ENCODE measurements at places on chromosomes 4 and X. TPM values are rescaled to one million over a fixed set of nuclear protein-coding genes. Genes with fewer than 3 reads are reported as not detected.

- no peak overlapping the region for H3K4me3 ChIP-seq
- no peaks in the 10 kb centered on the region for H3K4me1 ChIP-seq
- DNase-seq: no peak
- H3K27ac ChIP-seq: no peak overlapping the region
Observed at GRCh38 chr4:8409264-8410065, 31.1 kb downstream of the ACOX3 start.

DNA sequence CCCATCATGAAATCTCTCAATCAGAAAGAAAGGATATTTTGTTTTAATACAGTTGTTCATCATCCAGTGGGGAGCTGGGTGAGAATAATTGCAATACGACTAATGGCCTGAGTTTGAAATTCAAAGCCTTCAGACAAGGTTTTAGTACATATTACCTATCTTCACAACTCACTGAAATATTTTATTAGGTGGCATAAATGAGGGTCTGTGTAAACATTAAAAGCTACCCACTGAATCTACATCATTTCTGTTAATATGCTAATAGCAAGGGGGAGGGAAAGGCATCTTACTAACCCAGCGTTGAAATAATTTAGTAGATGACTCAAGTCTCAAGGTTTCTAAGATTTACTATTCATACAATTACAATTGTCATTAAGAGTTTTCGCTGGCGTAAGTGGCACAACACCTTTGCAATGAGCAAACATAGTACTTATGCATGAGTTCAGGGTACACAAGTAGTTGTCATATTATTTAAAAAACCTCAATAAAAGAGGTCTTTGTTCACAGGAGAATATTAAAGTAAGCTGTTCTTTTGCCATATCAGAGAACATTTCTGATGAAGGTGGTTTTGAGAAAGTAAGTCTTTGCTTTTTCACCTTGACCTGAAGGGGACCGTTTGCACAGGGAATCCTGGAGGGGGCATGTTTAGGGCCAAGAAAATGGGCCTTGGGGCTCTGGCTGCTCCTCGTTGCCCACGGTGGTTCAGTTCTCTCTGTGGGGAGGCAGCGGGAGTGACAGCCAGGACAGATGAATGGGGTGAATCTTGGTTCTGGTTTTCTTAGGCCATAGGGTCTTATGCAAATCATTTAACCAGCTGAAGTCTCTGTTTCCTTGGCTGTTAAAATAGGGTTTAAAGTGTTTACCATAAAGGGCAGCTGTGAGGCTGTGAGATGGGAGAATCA lies 4.5 kb upstream of the RHOH start:
- H3K36me3 ChIP-seq: no peaks in the 10 kb centered on the region
- H3K27me3 ChIP-seq: no peaks in the 10 kb centered on the region
- no peak overlapping the region for H3K27ac ChIP-seq
- DNase-seq: no peak

DNA sequence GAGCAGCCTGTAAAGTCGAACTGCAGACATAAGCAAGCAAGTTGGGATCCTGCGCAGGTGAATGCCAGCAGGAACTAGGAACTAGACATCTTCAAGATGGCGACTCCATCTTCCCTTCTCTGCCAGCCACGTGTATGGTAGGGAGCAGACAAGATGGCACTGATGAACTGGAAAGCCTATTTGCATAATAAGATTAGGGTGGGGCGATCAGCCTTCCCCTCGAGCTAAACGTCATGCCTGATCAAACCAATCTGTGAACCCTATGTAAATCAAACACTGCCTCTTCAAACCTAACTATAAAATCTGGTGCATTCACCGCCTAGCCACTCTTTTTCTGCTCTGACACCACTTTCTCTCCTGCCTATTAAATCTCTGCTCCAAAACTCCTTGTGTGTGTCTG lies 28.1 kb upstream of the LGI2 start:
- H3K4me1 ChIP-seq: no peaks in the 10 kb centered on the region
- no peaks in the 10 kb centered on the region for H3K36me3 ChIP-seq
- H3K27ac ChIP-seq: no peak overlapping the region
- H3K27me3 ChIP-seq: no peaks in the 10 kb centered on the region

GRCh38 chrX:44871931-44872820 lies 812 bp upstream of the KDM6A start:
- H3K36me3 ChIP-seq: no peaks in the 10 kb centered on the region
- no peaks in the 10 kb centered on the region for H3K27me3 ChIP-seq
- peaks cover 35% of the 10 kb centered on the region for H3K4me1 ChIP-seq
- peak; percentile 63 for DNase-seq
- peak overlapping the region; percentile 100 for H3K27ac ChIP-seq
- peak overlapping the region; percentile 96 for H3K4me3 ChIP-seq

DNA sequence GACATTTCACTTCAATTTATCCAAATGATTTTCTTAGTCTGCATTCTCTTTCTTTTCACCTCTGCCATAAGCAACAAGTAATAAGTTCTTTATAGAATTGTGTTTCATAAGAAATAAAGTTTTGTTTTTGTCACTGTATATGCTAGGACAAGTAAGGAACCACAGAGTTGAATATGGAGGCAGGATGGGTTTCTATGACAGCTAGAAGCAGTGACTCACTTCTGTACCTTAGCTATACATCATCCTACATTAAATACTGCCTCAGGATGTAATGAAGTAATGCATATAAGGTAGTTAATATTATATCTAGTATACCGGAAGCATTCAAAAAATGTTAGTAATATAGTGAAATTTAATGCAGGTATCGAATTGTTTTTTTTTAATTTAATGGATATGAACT lies 128.0 kb downstream of the PPA2 start:
- H3K27me3 ChIP-seq: no peaks in the 10 kb centered on the region
- H3K4me1 ChIP-seq: no peaks in the 10 kb centered on the region
- no peaks in the 10 kb centered on the region for H3K36me3 ChIP-seq
- no peak overlapping the region for H3K4me3 ChIP-seq
- H3K27ac ChIP-seq: no peak overlapping the region

- no peaks in the 10 kb centered on the region for H3K36me3 ChIP-seq
- no peak overlapping the region for H3K27ac ChIP-seq
- DNase-seq: no peak
- no peaks in the 10 kb centered on the region for H3K27me3 ChIP-seq
- H3K4me3 ChIP-seq: no peak overlapping the region
Observed at GRCh38 chr4:107492566-107492965, 227.5 kb downstream of the PAPSS1 start.

DNA sequence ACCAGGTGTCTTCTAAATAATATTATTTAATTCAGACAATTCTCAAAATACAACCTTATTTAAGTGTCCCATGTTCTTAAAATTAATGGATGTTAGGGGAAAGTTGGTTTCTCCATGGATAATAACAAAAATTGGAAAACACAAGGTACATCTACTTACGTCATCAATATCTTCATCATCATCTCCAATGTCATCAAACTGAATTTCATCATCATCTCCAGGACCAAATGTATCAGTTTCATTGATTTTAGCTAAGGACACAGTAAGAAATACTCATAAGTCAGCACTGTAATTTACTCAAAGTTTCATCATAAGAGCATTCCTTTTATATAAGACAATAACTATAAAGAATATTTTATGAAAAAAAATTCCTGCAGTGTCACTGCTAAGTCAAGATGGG lies 11.3 kb downstream of the EIF1AX start:
- no peaks in the 10 kb centered on the region for H3K4me1 ChIP-seq
- no peak overlapping the region for H3K27ac ChIP-seq
- no peak for DNase-seq
- H3K4me3 ChIP-seq: no peak overlapping the region

GRCh38 chr4:7025040-7025602 lies 18.1 kb upstream of the TADA2B start:
- no peaks in the 10 kb centered on the region for H3K4me1 ChIP-seq
- DNase-seq: no peak
- no peak overlapping the region for H3K27ac ChIP-seq
- no peak overlapping the region for H3K4me3 ChIP-seq
- H3K36me3 ChIP-seq: peaks cover 43% of the 10 kb centered on the region

GRCh38 chrX:121655276-121655675 lies 607.9 kb downstream of the GLUD2 start:
- H3K27me3 ChIP-seq: no peaks in the 10 kb centered on the region
- H3K27ac ChIP-seq: no peak overlapping the region
- H3K4me3 ChIP-seq: no peak overlapping the region
- DNase-seq: no peak
- no peaks in the 10 kb centered on the region for H3K36me3 ChIP-seq

- no peaks in the 10 kb centered on the region for H3K4me1 ChIP-seq
- no peak for DNase-seq
- H3K4me3 ChIP-seq: no peak overlapping the region
- no peaks in the 10 kb centered on the region for H3K27me3 ChIP-seq
- no peak overlapping the region for H3K27ac ChIP-seq
- no peaks in the 10 kb centered on the region for H3K36me3 ChIP-seq
Observed at GRCh38 chrX:5870238-5870637, 358.4 kb downstream of the NLGN4X start.

- no peaks in the 10 kb centered on the region for H3K27me3 ChIP-seq
- no peaks in the 10 kb centered on the region for H3K36me3 ChIP-seq
- no peak overlapping the region for H3K4me3 ChIP-seq
Observed at GRCh38 chr4:2292646-2293108, 30.8 kb upstream of the MXD4 start.

- no peak overlapping the region for H3K4me3 ChIP-seq
- no peak overlapping the region for H3K27ac ChIP-seq
- no peak for DNase-seq
- H3K36me3 ChIP-seq: no peaks in the 10 kb centered on the region
Observed at GRCh38 chr4:96293806-96294205, 453.9 kb downstream of the PDHA2 start.

- no peak for DNase-seq
- H3K4me1 ChIP-seq: no peaks in the 10 kb centered on the region
- no peak overlapping the region for H3K27ac ChIP-seq
- no peaks in the 10 kb centered on the region for H3K36me3 ChIP-seq
Observed at GRCh38 chrX:138691186-138691585, 20.3 kb downstream of the FGF13 start.

DNA sequence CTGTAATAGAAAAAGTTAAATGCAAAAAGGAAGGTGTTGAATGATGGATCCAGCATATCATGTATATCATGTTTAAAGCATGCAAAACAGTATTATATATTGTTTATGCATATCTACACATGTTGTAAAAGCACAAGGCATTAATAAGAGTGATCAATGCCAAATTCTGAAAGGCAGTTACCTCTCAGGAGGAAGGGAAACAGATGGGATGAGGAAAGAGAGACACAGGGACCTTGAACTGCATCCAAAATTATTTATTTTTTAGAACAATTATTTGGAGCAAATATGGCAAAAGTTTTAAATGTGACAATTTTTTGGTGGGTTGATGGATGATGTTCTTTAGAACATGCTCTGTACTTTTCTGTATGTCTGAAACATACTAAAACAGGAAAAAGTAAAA lies 193.4 kb downstream of the CLCN4 start:
- H3K27me3 ChIP-seq: no peaks in the 10 kb centered on the region
- no peaks in the 10 kb centered on the region for H3K4me1 ChIP-seq
- H3K27ac ChIP-seq: no peak overlapping the region
- H3K36me3 ChIP-seq: no peaks in the 10 kb centered on the region

GRCh38 chrX:437661-438390 lies 51.1 kb upstream of the PPP2R3B start:
- H3K27me3 ChIP-seq: no peaks in the 10 kb centered on the region
- H3K27ac ChIP-seq: no peak overlapping the region
- H3K36me3 ChIP-seq: no peaks in the 10 kb centered on the region

GRCh38 chrX:6968231-6968630 lies 179.3 kb upstream of the STS start:
- no peak overlapping the region for H3K27ac ChIP-seq
- H3K36me3 ChIP-seq: no peaks in the 10 kb centered on the region
- H3K4me1 ChIP-seq: no peaks in the 10 kb centered on the region
- no peaks in the 10 kb centered on the region for H3K27me3 ChIP-seq
- no peak overlapping the region for H3K4me3 ChIP-seq

DNA sequence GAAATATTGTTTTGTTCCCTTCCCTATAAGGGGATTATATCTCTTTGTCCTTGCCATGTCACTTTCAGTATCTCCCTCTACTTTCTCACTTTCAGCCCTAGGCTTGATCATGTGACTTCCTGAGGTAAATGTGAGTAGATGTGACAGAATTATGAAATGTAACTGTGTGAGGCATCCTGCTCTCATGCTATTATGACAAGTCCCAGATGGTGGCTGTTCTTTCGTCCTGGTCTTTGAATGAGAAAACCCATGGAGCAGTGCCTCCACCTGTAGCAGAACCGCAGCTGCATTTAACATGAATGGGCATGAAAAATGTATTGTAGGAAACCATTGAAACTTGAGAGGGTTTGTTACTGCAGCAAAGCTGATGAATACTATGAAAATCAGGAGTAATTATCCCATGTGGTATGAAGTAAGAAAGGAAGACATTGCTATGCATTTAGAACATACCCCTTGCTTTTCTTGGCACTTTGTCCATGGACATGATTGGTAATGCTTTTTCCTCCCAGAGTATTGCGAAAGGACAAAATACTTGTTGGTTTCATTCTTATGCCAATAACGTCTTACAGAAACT lies 202.2 kb upstream of the GPRIN3 start:
- DNase-seq: no peak
- H3K27ac ChIP-seq: no peak overlapping the region
- no peaks in the 10 kb centered on the region for H3K4me1 ChIP-seq

DNA sequence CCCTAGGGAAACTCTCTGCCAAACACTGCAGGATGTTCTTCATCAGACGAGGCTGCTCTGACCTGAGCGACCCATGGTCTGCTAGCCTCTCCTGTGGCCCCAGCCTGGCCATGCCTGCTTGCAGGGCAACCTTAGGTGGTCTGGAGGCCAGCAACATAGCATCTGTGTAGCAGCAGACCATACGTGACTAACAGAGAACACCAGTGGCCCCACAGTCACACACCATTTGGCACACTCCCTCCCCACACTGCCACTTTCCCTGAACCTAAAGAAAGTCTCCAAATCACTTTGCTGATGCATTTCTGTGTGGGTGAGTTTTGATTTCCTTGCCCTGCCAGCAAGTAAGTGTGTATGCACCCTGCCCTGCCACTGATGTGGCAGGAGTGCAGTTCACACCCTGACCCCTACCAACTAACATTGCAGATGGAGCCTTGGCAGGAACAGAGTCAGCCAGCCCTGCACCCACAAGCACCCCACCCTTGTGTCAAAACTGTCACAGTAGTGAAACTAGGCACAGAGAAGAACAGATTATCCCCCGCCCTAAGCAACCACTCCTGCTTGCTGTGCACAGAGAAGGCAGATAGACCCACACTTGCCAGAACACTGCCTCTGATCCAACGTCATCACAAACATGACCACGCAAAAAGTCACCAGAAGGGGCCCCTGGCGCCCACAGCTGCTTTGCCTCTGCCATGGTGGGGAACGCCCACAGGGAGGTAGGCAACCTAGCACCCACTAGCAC lies 249.1 kb downstream of the SPIN4 start:
- no peaks in the 10 kb centered on the region for H3K4me1 ChIP-seq
- no peak overlapping the region for H3K27ac ChIP-seq
- H3K36me3 ChIP-seq: no peaks in the 10 kb centered on the region

Gene APLN
- total RNA-seq: 2.3 TPM

Gene MCF2
- 1.1 TPM for total RNA-seq

Gene DIPK2B
- 14.4 TPM for total RNA-seq

Gene VSIG4
- total RNA-seq: 28.0 TPM

Gene DDX53
- not detected for total RNA-seq

Gene C4orf51
- not detected for total RNA-seq

Gene CFAP99
- not detected for total RNA-seq

Gene CXCL3
- total RNA-seq: not detected

Gene TMSB15B
- 2.4 TPM for total RNA-seq

Gene SLC9B2
- total RNA-seq: 9.4 TPM

Gene SMARCA1
- 24.1 TPM for total RNA-seq

Gene DMD
- total RNA-seq: 111 TPM

Gene PHKA1
- 5.9 TPM for total RNA-seq

Gene MAGEA10
- not detected for total RNA-seq

Gene MAGEA2B
- total RNA-seq: not detected

Gene PPEF1
- 1.1 TPM for total RNA-seq

Gene NUDT6
- 4.9 TPM for total RNA-seq

Gene SHROOM2
- 6.4 TPM for total RNA-seq
